NCI-H2171 (cell line): ENCODE measurements at places on chromosomes 7 and 10.
A peak's percentile ranks its signal among the peaks of the same experiment; 100 is the strongest.

DNA sequence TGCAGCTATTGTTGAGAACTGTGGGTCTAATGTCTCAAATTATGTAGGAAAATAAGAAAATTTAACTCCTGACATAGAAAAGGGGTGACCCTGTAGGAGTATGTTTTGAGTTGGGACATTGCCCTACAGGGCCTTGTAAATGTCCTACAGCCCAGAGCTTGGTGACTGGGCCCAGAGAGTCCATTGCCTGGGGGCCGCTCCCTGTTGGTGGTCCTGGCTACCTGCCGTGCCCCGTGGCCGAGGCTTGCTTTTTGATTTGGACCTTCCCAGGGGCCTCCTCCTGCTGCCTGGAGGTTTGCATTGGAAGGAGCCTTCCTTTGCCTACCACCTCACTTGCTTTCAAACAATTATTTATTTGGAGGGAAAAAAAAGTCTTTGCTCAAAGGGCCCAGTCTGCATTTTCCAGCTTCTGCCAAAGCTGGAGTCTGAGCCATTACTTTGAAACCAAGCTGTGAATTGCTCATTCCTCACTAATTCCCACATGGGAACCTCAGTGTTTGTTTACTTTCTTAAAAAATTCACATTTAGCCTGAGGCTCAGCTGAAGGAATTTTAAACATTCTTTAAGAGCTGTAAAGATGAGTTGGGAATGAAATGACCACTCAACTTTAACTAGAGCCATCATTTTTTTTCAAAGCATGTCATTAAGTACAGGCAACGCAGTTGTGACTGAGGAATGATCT, 355.0 kb downstream of the GLRX3 start:
- no peak for DNase-seq

GRCh38 chr7:73881352-73882046, 20.5 kb downstream of the TMEM270 start:
- DNase-seq = no peak

DNA sequence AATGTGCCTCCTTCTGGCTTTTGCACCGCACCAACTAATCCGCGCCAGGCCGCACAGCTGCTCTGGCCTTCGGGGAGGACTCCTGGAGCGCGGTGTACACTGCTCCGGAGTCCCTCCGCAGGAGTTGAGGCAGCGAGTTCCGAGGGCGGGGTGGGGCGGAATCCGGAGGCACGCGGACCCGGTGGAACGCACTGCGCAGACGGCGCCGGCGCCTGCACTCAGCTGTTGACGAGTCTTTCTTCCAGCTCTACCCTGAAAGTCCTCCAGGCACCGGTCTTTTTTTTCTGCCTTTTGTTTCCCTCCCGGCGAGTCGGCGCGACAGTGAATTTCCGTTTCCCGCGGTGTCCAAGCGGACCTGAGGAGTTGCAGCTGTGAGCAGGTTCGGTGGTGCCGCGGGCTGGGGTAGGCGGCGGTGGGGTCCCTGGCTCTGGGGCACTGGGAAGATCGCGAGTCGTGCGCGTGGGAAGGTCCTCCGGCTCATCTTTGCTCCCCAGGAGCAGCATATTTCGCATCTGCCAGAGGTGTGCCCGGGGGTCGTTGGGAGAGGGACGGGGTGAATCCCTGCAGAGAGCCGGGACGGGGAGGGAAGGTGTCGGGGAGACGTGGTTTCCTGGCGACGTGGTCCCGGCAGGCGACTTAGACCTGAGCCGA, 44.1 kb downstream of the SFTPD start:
- peak; percentile 36 for DNase-seq

DNA sequence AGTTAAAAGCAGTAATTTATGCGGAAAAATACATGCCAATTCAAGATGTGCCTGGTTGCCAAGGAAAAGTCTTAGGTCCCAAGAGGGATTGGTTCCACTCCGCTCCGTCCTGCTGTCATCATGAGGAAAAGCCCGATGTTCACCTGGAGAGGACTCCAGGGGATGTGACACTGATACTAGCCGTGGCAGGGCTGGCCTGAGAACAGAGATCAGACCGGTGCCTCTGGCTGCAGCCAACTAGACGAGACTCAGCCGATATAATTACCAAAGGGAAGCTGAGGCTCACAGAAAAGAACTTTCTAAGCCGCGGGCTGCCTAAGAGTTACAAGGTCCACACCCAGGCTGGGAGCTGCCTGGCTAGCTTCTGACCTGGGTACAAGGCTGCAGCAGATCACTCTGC, 81.3 kb upstream of the UNC5B start:
- no peak for DNase-seq

- no peak for DNase-seq
Observed at GRCh38 chr7:8051373-8051772, 82.8 kb downstream of the GLCCI1 start.

- DNase-seq = no peak
Observed at GRCh38 chr10:70743430-70743788, 41.8 kb downstream of the TBATA start.

- DNase-seq = no peak
Observed at GRCh38 chr7:114432061-114432460, 17.4 kb downstream of the FOXP2 start.

- no peak for DNase-seq
Observed at GRCh38 chr7:100654908-100655831, 1.1 kb downstream of the ACTL6B start.

DNA sequence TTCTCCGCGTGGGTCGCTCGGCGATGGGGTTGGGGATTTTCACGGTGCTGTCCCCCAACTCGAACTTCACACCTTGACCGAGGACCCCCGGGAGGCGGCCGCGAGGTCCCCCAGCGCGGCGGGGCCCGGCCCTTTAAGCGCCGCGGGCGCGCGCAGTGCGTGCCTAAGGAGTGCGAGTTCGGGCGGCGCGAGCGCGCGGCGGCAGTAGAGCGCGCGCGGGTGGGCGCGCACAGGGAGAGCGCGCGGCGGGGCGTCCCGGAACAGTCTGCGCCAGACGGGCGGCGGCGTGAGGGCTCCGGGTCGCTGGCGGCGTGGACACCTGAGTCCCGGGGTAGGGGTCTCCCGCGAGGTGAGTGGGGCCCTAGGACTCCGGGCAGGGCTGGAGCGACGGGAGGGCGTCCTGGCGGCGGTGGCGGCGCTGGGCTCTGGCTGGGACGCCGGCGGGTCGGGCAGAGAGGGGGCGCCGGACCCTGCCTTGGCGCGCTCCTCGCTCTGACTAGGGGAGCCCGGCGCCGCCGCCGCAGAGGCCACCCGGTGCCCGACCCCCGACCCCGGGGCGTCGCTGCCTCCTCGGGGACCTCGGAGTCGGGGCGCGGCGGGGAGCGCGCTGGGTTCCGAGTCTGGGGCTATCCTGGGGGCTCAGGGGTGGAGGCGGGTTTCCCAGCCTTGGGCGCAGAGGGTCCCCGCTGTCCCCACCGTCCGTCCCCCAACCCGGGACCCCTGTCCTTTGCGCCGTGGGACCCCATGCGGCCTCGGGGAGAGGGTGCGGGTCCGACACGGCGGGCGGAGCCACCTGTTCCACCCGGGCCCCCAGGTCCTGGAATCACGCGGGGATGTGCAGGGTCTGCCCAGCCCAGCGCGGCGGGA, at the start of gene PROSER2:
PROSER2 (plus strand) TSS at position 235 of the 867 bp plus-strand sequence. CDS start 28,722 bp downstream, outside the sequence.
- no peak for DNase-seq
